ENCODE measurements at places on chromosomes 6 and 20.

DNA sequence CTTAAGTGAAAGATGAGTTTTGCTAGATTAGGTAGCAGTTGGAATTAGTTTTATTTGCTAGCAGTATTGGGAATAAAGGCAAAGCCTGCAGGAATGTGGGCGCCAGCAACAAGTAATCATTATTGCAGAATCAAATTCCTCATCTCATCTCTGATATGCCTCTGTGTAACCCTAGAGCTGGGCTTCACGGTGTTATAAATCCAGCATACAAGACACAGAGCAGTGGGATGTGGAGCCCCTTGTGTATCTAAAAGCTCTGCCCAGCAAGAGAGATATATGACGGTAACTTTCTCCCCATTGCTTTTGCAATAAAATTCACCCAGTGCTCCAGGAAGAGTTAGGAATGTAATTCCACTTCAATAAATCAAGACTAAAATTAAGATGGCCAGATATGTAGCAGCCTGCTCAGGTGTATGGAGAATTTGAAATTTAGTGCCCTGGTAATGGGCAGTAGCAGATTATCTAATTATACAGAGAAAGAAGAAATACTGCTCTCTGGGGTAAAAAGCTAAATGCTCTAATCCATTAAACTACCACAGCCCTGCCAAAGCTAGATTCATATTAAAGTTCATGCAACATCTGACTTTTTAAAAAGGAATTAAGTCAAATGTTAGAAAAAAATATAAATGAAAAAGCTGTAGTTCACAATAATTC, 5.6 kb upstream of the BLOC1S5 start:
- no peak for DNase-seq

DNA sequence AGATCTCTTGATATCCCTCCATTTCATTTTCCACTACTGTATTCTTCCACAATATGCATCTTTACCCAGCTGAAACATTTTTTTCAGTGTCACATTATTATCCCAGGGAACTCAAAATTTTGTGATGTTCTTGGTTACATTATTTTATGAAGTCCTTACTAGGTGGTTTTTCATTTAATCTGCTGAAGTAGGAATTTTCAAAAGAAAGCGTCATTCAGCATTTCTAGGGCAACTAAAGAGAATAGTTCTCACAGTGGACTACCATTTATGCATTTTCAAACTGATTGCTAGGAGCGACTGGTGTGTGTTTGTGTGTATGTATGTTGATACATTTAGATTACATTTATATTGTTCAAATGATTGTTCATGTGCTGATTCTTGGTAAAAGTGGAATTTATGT, 2.4 kb upstream of the TMEM30A start:
- DNase-seq, result no peak

- DNase-seq, result no peak
Observed at GRCh38 chr6:51927450-51927849, 160.0 kb downstream of the PKHD1 start.

GRCh38 chr6:149483849-149484655, 762 bp downstream of the ZC3H12D start:
- DNase-seq, result no peak

DNA sequence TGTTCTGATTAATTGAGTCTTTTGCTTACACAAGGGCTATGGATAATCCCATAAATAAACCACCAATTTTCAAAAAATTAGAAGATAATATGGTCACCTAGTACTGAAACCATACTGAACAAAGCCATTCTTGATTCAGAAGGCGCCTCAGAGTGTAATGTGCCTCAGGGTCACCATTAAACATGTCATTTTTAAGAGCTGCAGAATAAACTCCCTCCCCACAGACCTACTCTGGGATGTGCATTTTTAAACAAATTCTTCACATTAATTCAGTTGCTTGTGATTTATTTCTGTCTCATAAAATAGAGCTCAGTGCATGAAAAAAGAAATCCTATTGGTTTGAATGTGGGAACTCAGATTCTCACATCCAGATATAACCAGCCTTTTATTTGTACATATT, 202.1 kb upstream of the HEY2 start:
- no peak for DNase-seq

- DNase-seq, result no peak
Observed at GRCh38 chr20:42406826-42407225, 782.9 kb downstream of the PTPRT start.

DNA sequence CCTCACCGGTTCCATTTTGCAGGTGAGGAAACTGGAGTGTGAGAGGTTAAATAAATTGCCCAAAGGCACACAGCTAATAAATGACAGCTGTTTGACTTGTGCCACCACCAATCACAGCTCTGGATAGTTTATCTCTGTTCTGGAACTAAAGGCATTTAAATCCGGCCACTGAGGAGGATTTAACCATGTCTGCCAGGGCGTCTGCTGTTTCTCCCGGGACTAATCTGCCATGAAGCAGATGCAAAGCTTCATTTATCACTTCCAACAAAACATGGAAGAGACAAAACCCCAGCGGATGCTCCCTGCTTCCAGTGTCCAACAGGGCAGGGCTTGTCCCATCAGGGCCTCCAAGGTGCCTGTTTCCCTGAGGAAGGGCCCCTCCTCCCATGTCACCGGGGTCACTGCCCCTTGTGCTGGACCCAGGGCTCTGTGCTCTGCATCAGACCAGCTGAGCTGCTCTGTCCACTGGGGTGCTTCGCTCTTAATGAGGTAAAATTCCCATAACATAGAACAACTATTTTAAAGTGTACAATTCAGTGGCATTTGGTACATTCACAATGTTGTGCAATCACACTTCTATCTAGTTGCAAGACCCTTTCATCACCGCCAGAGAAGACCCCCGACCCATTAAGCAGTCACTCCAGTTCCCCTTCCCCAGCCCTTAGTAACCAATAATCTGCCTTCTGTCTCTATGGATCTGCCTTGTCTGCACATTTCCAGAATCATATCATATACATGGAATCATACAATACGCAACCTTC, 244.3 kb downstream of the PTPRT start:
- DNase-seq, result no peak

GRCh38 chr6:82910820-82911219, 154.8 kb downstream of the UBE3D start:
- DNase-seq, result no peak

DNA sequence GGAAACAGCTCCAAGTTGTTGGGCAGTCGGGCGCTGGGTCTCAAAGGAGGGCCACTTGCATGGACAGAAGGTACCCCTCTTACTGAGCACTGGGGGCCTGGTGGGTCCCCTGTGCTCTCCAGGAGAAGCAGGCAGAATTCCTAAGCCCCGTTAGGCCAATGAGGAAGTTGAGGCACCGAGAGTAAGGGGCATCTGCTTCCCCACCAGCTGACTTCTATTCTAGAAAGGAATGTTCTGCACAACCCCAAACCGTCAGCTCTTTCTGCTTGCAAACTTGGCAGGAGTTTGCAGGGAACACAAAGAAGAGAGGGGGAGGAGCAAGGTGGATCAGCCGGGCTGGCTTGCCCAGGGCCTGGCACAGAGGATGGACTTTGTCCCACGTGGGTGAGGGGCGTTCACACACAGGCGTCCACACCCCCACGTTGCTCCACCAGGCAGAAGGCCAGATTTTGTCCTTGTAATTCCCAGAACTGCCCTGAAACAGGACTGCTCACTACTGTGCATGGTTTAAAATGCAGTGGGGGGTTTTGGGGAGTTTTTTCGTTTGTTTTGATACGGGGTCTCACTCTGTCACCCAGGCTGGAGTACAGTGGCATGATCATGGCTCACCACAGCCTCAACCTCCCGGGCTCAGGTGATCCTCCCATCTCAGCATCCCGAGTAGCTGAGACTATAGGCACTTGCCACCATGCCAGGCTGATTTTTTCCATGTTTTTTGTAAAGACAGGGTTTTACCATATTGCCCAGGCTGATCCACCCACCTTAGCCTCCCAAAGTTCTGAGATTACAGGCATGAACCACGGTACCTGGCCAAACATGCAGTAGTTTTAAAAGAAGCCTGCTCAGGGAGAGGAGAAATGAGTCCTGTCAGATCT, 93.3 kb downstream of the SNX5 start:
- DNase-seq, result no peak

DNA sequence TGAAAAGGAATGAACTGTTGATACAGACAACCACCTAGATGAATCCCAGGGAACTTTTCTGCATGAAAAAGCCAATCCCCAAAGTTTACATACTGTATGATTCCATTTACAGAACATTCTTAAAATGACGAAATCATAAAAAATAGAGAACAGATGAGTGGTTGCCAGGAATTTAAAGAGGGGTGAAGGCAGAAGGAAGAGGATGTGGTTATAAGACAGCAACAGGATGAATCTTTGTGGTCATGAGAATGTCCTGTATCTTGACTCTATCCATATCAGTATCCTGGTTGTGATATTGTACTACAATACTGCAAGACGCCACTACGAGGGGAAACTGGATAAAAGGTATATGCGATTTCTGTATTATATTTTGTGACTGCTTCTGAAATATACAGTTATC, 70.1 kb upstream of the EMILIN3 start:
- no peak for DNase-seq

- DNase-seq, result no peak
Observed at GRCh38 chr6:14671261-14671681, 553.7 kb downstream of the CD83 start.

DNA sequence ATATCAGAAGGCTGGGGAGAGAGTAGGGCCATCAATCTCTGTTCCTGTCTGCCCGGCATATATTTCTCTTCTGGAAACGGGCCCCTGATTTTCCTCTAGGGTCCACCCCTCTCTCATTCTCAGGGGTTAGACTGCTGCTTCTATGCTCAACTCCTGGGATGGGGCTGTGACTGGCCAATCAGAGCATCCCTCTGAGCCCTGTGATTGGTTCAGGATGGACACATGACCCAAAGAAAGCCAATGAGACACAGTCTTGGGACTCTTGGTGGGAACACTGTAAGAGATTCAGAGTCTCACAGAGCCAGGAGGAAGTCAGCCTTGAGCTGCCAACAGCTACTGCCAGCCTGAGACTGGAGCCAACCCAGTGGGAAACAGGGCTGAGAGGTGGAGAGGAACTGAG, 31.0 kb upstream of the KCNB1 start:
- no peak for DNase-seq

GRCh38 chr6:163635315-163635714, 220.8 kb downstream of the QKI start:
- no peak for DNase-seq

- no peak for DNase-seq
Observed at GRCh38 chr20:25019381-25020155, 27.0 kb upstream of the APMAP start.

DNA sequence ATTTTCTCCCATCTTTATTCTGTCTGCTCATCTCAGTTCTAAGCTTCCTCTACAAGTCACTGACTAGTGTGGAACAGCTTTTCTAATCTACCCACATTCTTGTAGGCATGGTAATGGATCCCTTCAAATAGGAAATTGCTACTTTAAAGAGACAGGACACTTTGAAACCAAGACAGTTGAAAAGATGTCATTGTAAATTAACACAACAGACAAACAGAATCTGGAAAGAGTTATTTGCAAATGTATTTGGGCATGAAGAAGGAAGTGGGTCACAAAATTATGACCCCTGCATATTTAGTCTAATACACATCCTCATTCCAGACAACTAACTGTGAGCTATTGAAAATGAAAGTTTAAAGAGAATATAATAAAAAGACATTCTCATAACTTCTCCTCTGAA, 298.2 kb upstream of the MARCKS start:
- DNase-seq, result no peak

GRCh38 chr6:138105880-138106664, 1.1 kb downstream of the PERP start:
- no peak for DNase-seq

DNA sequence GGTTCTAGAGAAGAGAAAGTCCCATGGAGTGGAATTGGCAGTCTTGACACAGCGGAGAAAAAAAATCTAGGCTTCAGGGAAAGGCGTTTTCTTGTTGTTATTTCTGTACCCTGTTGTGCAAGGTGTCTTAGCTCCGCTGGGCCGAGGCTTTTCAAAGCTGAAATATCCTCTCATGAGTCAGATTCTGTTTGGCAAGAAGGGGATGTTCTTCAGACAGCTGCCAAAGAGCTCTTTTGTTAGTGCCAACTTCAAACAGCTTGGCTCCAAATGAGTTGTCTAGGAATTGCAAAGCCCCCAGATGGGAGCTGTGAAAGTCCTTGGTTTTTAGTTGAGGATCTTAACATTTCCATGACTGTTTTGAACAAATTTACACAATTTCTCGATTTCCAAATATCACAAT, 45.6 kb downstream of the LRRN4 start:
- DNase-seq, result no peak

- DNase-seq, result no peak
Observed at GRCh38 chr6:33181141-33181540, 11.1 kb downstream of the COL11A2 start.

DNA sequence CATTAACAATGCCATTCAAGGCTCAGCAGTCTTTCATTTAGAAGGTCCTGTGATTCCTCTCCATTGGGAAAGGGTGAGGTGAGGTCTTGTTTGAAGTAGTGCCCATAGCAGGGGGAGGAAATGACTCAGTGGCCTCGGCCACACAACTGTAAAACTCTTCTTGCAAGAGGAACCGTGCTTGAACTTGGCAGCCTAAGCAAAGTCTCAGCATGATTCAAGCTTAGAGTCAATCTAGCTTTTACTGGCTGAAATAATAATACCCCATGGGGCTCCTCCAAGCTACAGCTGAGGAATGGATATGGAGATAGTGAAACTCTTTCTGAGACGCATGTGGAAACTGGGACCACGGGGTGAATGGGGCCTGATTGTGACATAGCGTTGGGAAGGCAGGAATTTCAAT, 428.2 kb downstream of the BMP2 start:
- DNase-seq, result no peak

DNA sequence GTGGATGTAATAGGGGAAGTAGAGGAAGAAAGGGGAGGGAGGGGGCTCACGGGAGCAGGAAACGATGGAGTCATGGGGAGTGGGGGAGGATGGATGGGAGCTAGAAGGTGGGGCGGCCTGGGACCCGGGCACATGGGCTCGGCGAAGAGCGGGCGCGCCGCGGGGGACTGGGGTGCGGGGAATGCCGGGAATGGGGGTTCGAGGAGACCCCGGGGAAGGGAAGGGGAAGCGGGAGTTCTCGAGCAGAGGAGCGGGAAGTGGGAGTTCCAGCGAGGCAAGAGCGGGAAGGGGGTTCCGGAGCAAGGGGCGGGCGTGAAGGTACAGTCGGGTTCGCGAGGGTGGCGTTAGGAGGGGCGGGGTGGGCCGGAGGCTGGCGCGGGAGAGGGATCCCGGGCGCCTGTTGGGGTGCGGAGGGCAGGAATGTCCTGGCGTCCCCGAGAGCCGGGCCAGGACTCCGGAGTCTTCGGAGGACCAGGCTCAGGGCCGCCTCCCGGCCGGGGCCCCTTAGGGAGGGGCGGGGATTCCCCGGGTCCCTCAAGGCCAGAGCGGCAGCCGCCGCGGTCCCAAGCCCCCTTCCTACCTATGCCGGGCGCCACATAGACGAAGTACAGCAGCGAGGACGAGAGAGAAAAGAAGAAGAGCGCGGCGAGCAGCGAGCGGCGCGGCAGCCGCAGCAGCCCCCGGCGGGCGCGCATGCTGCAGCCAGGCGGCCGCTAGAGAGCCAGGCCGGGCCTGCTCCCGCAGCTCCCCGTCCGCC, 504 bp downstream of the B4GALT5 start:
- DNase-seq, result peak; percentile 7

GRCh38 chr20:17571153-17571527, 1.3 kb downstream of the DSTN start:
- no peak for DNase-seq

GRCh38 chr6:105330913-105331312, 72.0 kb downstream of the PREP start:
- no peak for DNase-seq

- no peak for DNase-seq
Observed at GRCh38 chr6:113104951-113105350, 752.2 kb upstream of the MARCKS start.

- no peak for DNase-seq
Observed at GRCh38 chr20:44018259-44018941, 103.7 kb downstream of the TOX2 start.

- no peak for DNase-seq
Observed at GRCh38 chr6:137962725-137963124, 95.7 kb downstream of the TNFAIP3 start.
